ENCODE measurements at places on chromosomes 11 and 22.

GRCh38 chr11:7889985-7890384 is 41.1 kb downstream of the OR10A6 start:
- DNase-seq: no peak

- DNase-seq: no peak
These were observed 97.4 kb downstream of the NTM start for GRCh38 chr11:131467645-131468394.

DNA sequence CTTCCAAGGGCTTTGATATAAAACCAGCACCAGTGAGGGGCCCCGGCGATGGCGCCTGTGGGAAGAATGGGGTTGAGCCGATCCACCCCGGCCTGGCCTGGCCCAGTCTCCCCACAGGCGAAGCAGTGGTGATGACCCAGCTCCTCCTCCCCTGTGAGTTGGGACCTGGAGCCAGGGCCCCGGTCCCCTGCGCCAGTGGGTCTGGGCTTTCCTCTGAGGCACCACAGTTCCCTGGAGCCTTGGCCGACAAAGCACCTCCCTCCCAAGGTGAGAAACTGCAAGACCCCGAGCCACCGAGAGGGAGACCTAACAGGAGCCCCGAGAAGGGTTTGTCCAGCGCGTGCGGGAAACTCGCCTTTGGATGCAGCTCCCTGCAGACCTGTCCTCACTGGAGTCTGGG is 942.9 kb downstream of the BRD1 start:
- DNase-seq: no peak

DNA sequence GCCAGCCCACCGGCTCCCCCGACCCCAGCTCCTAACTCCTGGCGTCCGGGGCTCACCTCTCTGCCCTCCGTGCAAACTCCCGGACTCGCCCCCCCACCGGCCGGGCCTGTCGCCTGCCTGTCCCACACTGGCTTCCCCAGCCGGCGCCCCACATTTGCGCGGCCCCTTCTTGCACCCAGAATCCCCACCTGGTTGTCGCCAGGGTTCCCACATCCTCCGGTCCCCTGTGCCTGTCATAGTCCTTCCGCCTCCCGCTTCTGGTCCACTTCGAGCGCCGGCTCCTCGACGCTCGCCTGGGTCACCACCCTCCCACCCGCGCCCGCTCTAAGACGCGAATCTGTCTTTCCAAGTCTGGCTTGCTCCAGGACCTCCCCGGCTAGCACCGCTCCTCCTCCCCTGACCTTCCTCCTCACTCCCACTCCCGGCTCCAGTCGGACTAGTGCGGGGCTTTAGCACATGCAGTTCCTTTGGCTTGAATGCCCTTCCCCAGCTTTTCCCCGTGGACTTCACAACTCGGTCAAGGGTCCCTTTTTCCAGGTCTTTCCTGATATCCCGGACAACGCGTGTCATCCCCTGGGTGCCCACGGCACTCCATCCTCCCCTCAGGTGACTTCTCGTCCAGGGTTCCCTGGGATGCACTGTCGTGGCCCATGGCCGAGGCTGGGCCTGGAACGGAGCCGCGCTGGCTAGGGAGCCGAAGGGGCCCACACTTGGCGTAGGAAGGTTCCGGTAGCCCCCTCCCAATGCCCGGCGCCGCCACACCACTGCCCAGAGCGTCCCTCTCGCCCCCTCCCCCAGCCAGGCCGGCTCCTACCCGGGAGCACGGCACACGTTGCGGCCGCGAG is 635 bp downstream of the SCARF2 start:
- no peak for DNase-seq

DNA sequence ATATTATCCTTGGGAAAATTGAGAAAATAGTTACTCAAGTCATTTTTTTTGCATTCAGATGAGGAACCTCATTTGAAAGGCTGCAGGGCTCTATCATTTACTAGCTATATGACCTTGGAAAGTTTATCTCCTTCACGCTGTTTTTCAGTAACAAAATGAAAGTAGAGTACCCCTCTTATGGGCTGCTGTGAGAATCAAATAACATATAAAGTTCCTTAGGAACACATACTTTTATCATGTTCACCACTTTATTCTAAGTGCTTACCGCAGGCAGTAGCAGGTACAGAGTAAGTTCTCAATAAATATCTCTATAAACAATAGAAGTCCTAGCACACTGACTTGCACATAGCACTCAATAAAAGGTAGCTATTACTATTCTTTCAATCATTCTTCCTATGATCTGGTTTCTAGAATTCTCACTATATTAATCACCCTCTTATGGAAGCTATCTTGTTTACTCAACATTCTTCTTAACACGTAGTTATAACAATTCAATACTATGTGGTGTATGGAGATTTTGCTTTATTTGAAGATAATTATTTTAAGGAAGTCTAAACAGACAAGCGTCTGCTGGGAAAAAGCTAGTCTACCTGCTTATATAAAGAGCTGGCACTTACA is 1.9 kb downstream of the C11orf71 start:
- no peak for DNase-seq

DNA sequence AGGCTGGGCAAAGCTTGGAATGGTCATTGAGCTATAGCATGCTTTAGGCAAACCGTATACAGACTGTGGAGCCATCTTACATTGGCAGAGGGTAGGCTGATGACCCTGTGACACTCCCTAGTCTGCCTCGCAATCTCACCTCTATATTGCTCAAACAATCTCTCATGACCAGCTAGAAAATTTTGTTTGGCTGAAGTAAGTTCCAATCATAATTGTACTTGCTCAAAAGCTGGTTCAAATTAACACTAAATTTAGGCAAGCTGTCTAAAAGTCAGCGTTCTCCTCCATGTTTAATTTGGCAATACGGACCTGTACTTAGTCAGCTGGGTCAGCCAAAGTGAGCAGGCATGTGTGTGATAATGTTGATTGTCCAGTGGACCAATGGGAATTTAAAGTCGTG is 133.0 kb downstream of the SWAP70 start:
- no peak for DNase-seq

DNA sequence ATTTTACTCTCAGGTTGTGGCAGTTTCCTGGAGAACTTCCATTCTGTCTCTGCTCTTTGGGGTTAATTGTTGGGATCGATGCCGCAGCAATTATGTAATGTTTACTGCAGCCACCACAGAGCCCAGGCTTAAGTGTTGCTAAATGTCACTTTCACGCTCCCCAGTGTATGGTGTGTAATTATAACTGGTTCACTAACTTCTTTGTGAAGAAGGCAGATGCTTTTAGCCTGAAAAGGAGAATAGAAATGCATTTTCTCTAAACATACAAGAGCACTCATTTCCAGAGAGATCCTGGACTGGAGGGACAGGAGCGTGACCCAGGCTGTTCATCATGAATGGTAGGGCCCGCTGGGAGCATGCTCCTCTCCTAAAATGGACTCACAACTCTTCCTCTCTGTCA is 132.2 kb upstream of the PLET1 start:
- no peak for DNase-seq

DNA sequence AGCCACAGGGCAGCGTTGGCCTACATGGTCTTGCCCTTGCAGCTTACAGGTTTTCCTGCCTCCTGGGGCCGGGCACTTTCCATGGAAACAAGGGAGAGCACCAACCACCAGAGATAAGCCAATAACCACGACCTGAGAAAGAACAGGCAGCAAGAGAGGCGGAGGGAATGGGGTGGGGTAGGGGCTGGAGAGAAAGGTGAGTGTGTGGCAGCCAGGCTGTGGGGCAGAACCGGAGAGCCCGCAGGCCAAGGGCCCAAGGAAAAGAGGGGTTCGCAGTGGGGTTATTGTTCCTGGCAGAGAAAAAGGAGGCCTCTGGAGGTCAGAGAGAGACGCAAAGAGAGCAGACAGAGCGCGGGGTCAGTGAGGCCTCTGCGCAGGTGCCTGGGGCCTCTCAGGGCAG is 33.2 kb downstream of the LRRC74B start:
- no peak for DNase-seq

GRCh38 chr11:72333661-72334060 is 89.7 kb upstream of the PHOX2A start:
- peak; percentile 59 for DNase-seq

DNA sequence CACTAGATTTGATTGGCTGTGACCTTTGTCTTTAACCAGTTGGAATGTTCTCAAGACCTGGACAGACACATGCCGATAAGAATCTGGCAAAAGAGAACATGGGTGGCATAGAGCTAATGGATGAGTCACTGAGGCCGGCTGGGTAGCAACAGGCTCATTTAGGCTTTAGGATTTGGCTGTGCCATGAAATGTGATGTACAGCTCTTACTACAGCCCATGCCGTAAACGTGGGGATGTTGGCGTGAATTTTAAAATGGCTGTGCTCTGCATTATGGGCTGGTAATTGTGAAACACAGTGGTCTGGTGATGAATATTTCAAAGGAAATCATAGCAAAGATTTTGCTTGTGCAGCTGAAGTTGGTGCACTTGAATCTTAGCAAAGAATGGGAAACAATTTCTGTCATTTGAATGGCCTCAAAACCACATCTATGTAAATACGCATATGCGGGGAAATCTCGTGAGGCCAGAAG is 332.4 kb downstream of the TBC1D22A start:
- DNase-seq: no peak

DNA sequence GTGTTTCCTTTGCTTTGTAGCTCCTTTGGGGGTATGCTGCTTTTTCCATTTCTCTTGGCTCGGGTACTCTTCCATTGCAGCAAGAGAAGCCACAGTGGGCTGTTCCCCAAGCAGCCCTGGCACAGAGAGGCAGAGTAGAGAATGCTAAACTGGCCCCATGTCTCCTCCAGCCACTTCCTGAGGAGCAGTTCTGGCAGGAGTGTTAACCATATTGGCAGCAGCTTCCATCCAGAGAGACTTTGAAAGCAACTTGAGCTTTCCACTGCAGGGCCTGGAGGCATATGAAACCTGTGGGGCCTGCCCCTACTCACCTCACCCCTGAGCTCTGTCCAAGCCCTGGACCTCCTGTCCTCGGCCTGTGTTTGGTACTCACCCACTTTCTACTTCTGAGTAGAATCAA is 61.8 kb downstream of the ALX4 start:
- no peak for DNase-seq

DNA sequence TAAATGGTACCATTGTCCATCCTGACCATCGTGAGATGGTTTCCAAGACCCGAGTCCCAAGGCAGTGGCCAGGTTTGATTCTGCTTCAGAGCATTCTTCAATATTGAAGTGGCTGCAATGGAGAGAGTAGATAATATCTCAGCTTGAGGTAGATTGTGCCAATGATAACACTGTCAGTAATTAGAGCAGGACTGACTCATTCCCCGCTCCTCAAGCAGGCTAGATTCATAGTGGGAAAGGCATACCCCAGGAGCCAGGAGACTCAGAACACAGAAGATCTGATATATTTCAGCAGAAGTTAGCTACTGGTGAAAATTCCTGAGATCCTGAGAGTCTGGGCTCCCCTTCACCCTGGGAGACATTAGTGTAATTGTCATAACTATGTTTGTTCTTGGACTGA is 55.6 kb upstream of the LARGE1 start:
- no peak for DNase-seq

- DNase-seq: no peak
These were observed 773.2 kb downstream of the KCNA4 start for GRCh38 chr11:29243616-29244015.

- peak; percentile 95 for DNase-seq
These were observed 2.1 kb downstream of the CCDC88B start for GRCh38 chr11:64341851-64342791.

- no peak for DNase-seq
These were observed 15.8 kb upstream of the OR51T1 start for GRCh38 chr11:4865855-4866254.

DNA sequence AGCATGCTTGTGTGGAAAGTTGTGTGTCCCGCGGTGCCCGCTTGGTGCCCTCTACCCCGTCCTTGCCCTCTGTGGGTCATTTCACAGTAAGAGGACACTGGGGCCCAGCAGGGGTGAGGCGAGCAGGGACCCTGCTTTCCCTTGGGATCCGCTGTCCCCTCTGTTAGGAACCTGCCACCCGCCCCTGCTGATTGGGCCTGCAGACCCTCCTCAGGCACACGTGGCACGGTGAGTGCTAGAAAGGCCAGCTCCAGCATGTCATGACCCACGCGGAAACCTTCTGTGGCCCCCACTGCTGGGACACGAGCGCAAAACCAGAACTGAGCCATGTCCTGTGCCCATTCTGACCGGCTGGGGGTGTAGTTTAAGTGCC is 353.1 kb downstream of the TBC1D22A start:
- DNase-seq: no peak

DNA sequence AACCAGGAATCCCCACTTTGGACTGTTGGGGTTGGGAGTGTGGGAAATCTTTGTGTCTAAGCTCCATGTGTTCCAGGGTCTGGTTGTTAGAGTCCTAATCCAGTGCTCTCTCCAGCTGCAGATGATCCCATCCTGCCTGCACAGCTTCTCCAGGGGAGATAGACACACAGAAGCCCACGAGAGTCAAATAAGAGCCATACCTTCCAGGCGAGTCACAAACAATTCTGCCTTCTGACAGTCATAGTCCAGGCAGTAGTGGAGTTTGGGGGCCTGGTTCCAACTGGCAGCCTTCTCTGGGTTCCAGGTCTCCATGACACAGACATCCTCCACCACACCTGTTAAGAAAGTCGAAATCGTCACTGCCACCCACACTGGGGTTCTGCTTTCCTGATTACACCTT is 32.1 kb downstream of the SYT13 start:
- no peak for DNase-seq

GRCh38 chr22:40855979-40856512 is 393 bp downstream of the ST13 start:
- peak; percentile 50 for DNase-seq

DNA sequence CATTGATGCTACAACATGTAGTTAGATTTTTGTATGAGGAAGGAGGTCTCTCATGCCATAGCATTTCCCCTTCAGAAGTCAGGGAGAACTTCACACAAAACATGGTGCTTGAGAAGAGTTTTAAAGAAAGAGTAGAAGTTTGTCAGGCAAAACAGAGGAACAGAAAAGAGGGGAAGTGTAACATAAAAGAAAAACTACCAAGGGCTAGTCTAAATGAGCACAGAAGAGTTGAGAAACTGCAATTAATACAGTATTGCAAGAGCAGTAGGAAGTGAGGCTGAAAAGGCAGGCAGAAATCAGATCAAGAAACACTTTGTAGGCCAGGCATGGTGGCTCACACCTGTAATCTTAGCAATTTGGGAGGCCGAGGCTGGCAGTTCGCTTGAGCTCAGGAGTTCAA is 61.0 kb downstream of the FAM168A start:
- no peak for DNase-seq

GRCh38 chr11:92423115-92424034 is 198.8 kb downstream of the FAT3 start:
- DNase-seq: no peak

DNA sequence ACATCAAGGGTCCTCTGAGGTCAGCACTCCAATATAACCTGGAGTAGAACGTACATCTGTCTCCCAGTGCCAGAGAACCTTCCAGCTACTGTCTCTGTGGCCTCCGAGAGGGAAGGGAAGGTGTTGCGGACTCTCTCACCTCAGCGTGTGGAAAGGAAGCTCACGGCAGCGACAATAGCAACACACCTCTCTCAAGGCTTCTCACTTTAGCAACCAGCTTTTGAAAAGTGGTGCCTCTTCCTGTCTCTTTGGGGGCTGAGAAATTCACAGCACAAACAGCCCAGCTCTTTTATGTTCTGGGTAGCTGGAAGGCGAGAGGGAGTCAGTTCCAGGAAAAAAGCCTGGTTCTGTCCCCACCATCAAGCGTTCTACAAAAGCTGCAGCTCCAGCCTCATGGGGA is 156.9 kb upstream of the TBCEL start:
- no peak for DNase-seq

Data from activated CD4-positive, alpha-beta memory T cell treated with anti-CD3 and anti-CD28 coated beads, Interleukin-2, amount 10 ng/mL, durations not matched to agents 7 days and 5 days (primary cell).